ENCODE measurements at places on chromosomes 3 and 15.
A peak's percentile ranks its signal among the peaks of the same experiment; 100 is the strongest.

DNA sequence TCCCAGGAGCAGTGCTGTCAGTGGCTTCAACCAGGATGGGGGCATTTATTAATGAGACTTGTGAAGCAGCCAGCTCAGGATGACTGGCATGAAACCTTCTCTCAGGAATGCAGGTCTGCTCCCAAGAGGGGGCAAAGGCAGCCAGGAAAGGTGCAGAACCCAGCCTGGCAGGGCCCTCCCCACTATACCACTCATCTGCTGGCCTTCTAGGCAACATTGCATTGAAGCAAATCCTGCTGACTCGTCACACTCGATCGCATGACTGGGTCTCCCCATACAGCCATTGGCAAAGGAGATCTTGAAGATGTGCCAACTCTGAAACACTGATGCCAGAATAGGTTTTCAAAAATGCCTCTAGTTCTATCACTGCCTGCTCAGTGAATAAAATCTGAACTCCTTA lies 65.7 kb upstream of the CMTM7 start:
- DNase-seq = no peak

DNA sequence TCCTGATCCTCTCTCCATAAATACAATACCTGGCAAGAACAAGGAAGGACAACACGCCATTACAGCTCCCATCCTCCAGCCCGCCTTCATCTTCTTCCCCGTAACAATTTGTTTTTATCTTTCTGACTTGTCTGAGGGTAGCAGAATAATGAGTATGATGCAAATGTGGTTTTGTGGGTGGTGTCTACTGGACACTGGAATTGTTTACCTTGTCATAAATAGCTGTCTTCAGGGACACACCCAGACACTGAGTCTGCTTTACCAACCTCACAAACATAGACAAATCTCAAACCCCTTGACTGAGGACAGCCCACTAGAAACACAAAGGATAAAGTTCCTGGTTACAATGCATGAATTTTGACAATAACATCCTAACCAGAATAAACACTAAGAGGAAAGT lies 13.4 kb downstream of the WDR72 start:
- no peak for DNase-seq

DNA sequence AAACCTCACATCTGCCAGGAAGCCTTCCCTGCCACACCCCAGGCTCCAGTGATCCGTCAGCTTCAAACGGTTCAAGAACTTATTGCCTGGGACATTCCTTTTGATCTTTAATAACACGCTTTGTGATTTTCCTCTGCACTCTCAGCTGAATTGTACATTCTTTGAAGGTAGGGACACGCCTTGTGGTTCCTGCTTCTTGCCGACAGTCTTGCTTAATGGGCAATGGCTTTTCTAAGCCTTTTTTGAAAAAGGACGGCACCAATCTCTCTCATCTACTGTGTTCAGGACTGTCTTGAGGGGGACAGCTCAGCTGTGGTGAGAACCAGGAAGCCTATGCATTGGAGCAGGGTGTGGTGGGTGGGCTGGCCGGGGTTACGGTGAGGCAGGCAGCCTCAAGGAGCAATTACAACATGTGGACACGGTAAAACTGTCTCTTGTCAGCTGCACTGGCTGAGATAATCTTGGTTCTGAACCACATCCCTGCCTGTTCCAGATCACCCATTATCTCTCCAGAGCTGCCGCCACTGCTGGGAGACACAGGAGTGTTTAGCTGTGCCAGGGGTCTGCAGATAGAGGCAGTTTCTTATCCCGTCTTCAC lies 46.0 kb upstream of the GLCE start:
- DNase-seq = no peak

- no peak for DNase-seq
Observed at GRCh38 chr15:71448688-71449114, 333.4 kb downstream of the THSD4 start.

- DNase-seq = no peak
Observed at GRCh38 chr3:151248772-151249337, 29.5 kb downstream of the P2RY14 start.

DNA sequence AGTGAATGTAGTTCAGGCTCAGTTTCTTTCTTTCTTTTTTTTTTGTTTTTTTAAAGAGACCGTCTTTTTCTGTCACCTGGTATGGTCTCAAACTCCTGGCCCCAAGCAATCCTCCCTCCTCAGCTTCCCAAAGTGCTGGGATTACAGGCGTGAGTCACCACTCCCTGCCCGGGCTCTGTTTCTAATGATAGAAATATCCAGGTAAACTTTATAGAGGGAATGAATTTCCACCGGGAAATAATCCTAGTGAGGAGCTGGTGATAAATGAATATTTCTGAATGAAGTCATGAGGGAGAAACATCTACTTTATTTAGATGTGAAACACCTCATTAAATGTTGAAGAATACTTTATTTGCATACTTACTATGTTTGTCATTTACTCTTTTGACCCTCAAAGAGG lies 7.2 kb downstream of the RNF13 start:
- no peak for DNase-seq

GRCh38 chr3:185424435-185424834 lies 61.5 kb downstream of the MAP3K13 start:
- no peak for DNase-seq

DNA sequence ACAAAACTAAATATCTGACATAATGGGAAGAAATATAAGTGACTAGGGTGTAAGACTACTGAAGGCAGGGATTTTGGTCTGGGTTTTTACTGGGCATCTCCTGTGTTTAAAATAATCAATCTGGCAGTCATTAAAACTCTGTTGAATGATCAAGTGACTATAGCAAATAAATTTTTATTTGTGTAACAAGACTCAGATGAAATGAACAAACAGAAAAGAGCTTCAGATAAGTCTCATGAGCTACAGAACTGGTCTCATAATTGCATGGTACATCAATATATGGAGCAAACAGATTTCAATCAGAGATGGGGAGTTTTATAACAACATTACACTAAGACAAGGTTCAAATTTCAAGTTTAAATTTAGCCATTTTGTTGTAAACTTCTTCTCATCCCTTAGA lies 372.5 kb downstream of the PLCL2 start:
- no peak for DNase-seq

- DNase-seq = no peak
Observed at GRCh38 chr3:56761887-56762651, 39.7 kb downstream of the ARHGEF3 start.

- DNase-seq = no peak
Observed at GRCh38 chr3:142878649-142879300, 10.1 kb downstream of the PCOLCE2 start.

DNA sequence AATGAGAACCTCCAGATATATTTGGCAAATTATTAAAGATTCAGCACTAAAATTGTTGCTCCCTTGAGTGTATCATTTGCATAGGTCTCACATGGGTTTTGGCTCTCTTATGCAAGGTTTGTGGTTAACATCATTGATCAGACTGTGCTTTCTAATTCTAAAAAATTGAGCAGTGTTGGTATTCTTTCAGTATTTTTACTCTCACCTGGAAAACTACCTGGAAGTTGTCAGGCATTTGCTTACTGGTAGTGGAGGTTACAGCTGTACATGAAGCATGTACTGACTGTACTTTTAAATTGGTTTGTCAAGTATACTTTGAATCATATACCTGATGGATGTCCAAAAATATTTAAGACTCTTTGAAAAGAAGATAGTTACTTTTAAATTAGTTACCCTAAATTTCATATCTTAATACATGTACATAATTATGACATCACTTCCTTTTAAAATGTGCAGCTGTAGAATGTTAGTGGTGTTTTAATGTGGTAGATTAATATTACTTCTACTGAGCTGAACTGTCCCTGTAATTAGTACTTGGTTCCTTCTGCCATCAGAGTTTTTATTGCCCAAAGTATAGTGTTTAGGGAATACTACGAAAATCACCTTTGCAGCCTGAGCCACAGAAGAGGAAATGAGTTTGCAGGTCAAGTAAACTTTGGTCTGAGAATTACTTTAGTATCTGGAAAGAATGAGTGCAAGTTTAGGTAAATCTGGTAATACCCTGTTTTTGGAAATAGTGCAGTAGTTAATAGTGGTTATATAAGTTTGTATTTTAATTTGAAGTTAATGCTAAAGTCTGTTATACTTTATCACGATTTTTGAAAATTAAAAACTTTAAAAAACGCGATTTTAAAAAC lies 2.8 kb downstream of the CHD2 start:
- DNase-seq = no peak

GRCh38 chr3:187733371-187733770 lies 11.9 kb downstream of the BCL6 start:
- DNase-seq = no peak

- no peak for DNase-seq
Observed at GRCh38 chr3:139916271-139916670, 18.7 kb upstream of the CLSTN2 start.

DNA sequence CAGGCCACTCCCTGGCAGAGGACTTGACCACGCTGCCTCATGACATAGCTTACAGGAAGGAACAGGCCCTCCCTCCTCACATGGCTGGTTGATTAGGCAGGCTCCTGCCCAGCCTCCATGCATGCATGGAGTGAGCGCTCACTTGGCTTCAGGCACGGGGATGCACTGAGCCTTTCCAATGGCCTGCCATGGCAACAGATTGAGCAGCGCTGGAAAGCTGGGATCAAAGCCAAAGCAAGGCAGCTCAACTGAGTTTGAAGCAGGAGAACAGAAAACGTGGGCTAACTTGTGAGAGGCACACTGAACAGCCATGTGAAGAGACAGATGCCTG lies 5.9 kb upstream of the GRAMD2A start:
- DNase-seq = no peak

DNA sequence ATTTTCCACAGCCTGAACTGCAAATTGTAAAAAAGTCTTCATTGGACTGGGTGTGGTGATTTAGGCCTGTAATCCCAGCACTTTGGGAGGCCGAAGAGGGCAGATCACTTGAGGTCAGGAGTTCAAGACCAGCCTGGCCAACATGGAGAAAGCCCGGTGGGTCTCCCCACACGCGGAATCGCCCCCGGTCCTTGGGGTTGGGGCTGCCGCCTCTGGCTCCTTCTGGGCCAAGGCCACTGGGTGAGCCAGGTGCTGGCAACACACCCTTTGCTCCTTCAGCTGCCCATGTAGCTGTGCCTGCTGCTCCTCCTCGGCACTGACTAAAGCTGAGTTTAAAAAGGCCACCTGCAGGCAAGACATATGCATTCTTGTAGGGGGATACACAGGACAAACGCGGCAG lies 9.4 kb upstream of the VPS33B start:
- DNase-seq = no peak

DNA sequence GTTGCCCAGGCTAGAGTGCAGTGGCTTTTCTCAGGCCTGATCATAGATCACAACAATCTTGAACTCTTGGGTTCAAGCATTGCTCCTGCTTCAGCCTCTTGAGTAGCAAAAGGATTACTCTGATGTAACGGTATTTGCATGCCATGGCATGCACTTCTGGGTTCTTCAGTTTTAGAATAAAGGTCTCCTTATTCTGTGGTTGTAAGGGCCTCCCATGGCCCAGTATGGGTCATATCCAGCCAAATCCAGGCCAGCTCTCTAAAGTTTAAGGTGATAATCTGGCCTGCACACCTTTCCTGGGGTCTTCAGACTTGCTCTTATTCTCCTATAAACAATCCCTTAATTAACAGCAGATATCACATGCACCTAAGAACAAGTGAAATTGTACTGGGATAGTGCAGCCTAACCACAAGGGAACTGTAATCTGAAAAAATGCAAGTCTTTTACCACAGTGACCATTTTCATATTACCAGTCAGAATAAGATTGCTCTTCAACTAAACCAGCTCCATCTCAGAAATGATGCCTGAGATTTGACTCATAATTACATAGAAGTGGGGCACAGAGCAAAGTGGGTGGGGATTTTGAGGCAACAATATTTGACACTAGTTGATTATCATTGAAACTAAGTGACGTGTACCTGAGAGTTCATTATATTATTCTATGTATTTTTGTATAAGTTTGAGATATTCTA lies 25.4 kb downstream of the COMMD2 start:
- DNase-seq = no peak

GRCh38 chr3:128359846-128360642 lies 106.6 kb downstream of the DNAJB8 start:
- DNase-seq = no peak

DNA sequence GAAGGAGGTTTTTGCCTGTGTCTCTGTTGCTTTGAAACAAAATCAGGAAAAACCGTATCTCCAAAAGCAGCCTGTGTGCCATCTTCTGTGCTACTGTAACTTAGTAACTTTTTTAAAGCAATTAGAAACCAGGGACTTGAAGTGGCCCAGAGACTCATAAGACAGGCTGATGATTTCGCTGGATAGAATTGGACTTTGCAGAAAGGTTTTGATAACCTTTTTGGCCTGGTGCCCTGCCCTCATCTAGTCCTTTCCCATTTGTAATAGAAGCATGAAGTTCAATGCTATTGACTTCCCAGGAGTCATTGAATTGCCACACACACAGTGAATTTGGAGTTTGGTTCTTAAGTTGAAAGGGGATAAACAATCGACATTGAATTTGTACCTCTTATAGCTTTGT lies 157.2 kb downstream of the PTPRG start:
- DNase-seq = no peak

DNA sequence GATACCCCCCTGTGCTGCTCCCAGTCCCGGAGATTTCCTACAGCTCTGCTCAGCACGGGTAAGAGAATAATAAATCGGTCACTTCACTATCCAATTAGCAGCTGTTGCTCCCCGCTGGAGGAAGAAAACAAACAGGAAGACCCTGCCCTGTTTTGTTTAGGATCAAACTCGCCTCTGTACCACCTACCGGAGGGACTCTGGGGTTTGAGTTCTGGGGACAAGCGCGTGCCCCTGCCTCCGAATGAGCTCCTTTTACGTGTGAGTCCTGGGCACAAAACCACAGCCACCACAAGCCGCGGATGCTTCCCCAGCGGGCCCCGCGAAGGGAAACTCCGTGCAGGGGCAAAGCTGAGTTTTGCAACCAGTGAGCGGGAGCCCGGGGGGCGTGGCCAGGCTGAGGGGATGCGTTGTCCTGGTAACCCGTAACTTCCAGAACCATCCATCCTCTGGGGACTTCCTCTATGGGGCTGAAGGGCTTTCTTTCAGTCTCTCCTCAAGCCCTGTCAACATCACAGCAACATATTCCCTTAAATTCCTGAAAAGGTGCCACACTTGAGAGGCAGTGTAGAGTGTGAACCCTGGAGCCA lies 315.7 kb upstream of the PROK2 start:
- peak; percentile 83 for DNase-seq

DNA sequence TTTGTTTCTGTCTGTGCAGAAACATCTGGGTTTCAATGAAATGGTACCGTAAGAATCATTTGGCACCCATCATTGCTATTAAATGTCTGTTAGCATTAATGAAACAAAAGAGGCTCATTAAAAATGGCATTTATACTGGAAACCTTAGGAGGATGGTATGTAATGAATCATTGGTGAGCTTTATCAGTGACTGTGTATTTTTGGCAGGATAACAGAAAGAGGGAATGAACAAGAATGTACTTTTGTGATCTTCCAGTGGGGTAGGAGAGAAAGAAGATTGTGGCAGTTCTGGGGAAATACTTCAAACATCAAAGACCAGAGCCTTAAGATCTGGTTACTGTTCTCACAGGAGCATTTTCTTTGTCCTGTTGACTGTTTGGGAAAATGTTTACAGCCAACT lies 4.7 kb upstream of the DCBLD2 start:
- no peak for DNase-seq

DNA sequence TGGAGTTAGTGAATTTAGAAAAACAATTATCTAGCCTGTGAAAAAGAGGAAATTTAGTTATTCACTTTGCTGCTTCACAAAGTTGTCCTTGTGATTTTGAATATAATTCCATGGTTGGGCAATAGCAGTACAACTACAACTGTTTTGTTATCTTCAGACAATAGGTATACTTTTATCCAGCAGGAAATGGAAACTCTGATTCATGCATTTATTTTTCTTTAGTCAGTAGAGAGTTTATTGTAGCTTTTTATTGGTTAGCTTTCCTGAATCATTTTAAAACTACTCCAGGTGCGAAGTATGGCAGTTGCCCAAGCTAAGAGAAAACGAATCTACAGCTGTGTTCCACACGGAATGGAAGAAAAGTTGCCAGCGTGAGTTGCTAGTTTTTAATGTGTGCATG lies 80.3 kb downstream of the TM4SF4 start:
- DNase-seq = no peak
